Skin of body (tissue), 3 donors: ENCODE measurements at places on chromosomes 4 and X.

GRCh38 chr4:184474263-184475095 lies at the start of gene IRF2:
IRF2 (minus strand) TSS chr4:184474550; CDS start chr4:184429064, 45,486 bp downstream.
- DNase-seq, result peak; percentile 97

DNA sequence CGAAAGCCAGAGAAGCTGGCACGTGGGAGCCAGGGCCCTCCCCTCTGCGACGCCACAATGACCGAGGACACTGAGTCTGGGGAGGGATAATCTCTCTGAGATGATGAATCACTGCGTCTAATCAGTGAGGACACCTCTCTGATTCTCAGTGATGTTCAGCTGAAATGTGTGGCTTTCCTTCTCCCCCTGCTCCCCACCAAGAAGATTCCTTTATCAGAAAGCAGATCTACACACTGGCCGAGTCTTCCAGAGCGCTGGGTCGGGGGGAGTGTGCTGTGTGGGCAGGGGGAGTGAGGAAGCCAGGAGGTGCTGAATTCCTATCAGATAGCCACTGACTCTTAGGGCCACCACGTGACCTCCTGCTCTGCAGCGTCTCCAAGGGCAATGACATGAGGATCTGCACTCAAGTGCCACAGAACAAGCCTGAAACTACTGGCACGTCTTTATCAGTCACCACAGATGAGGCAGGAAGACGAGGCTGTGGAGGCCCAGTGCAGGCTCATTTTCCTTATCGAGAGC lies 89.2 kb downstream of the GATB start:
- no peak for DNase-seq

- no peak for DNase-seq
Measured at GRCh38 chr4:158538911-158539310, 17.2 kb downstream of the RXFP1 start.

DNA sequence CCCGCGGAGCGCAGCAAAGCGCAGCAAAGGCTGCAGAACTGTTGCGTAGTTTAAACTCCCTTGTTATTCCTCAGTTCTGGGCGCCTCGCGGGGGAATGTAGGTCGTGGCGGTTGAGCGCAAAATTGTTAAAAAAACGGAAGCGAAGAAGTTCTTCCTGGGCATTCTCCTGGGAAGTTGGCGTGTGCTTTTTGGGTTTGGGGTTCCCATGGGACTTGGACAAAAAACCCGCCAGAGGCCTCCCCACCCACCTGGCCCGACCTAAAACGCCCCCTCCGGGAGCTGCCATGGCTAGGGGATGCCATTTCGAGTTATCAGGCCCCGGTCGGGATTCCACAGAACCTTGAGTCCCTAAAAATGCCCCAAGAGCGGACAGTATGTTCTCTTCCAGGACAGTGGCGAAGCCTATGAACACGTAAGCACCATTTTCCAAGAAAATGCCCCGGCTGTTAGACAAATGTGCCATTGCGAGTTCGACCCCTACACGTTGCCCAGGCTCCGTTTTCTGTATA lies 8.9 kb downstream of the ZIC3 start:
- no peak for DNase-seq

- DNase-seq, result no peak
Measured at GRCh38 chr4:71677568-71677967, 106.3 kb downstream of the GC start.
